ENCODE measurements at places on chromosomes 13 and 19. TPM values are rescaled to one million over a fixed set of nuclear protein-coding genes. Genes with fewer than 3 reads are reported as not detected.

GRCh38 chr13:49670828-49671227, 20.5 kb downstream of the EBPL start:
- no peaks in the 10 kb centered on the region for H3K4me1 ChIP-seq
- no peak for DNase-seq
- H3K4me3 ChIP-seq: no peak overlapping the region

TMEM150B gene
- total RNA-seq: 1.6 TPM

GRCh38 chr13:49248622-49249002, 887 bp downstream of the CDADC1 start:
- peak overlapping the region; percentile 97 for H3K4me3 ChIP-seq
- H3K27ac ChIP-seq: peak overlapping the region; percentile 88
- DNase-seq: no peak

DNA sequence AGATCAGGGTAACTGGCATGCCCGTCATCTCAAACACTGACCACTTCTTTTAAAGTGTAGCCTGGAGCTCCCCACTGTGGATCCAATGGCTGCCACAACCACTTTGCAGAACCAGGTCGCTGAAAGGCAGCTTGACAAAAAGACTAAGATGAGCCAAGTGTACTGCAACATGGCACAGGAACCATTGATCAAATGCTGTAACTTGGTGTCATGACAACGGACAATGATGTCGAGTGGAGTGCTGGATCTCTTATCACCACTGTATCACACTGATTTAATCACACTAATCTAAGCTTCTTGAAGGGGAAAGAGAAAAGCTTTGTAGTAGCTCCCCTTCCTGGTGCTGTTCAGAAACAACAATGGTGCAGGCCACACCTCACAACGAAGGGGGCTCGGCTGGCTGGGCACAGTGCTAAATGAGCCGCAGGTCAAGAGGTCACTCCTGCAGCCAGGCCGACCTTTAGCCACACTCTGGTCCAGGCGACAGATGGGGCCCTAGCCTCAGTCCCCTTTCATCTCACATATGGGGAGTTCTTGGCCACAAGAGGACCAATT, 2.2 kb upstream of the TNFRSF19 start:
- DNase-seq: no peak
- H3K27me3 ChIP-seq: no peaks in the 10 kb centered on the region
- H3K36me3 ChIP-seq: no peaks in the 10 kb centered on the region
- H3K4me3 ChIP-seq: no peak overlapping the region

GRCh38 chr19:30656520-30657100, 284.4 kb downstream of the ZNF536 start:
- H3K4me1 ChIP-seq: no peaks in the 10 kb centered on the region
- H3K36me3 ChIP-seq: no peaks in the 10 kb centered on the region
- no peaks in the 10 kb centered on the region for H3K27me3 ChIP-seq
- DNase-seq: no peak

NXNL1 gene
- total RNA-seq: not detected

ZNF71 gene
- 1.1 TPM for total RNA-seq

PRTN3 gene
- total RNA-seq: not detected

GRCh38 chr13:71021825-71022422, 845.1 kb downstream of the DACH1 start:
- no peak overlapping the region for H3K4me3 ChIP-seq
- DNase-seq: no peak
- H3K27ac ChIP-seq: peak overlapping the region; percentile 8
- H3K4me1 ChIP-seq: 0 out of 2 replicates have a peak, but pooled peaks cover 5% of the 10 kb centered on the region
- H3K27me3 ChIP-seq: no peaks in the 10 kb centered on the region

RGS9BP gene
- total RNA-seq: 1.0 TPM

GDF15 gene
- 55.3 TPM for total RNA-seq

DNA sequence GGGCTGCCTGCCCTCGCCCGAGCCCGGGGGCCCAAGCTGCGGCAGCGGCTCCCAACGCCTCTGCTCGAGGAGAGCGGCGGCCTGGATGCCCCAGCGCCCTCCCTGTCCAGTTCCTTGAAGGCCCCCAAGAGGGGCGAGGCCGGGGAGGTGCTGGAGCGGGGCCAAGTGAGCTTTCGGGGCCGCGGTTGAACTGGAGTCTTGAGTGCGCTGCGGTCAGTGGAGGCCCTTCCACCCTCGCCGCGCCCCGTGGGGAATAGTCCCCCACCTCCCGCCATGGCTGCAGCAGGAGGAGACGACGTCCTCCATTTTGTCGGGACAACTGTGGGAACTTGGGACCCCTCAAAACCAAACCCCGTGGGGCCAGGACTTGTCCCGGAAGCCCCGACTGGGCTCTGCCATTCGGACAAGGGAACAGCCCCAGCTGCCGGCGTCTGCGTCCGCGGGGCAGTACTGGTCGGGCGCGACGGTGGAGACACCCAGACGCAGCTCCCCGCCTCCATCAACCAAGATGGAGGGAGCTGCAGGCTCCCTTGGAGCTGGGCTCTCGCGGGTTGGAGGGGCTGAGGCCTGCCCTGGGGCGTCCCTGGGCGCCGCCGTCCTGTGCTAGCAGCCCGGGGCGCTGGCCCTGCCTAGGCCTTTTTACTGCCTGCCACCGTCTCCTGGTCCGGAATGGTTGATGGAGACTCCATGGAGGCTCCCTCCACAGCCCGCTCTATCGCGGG, 736 bp upstream of the ZMYM5 start:
- DNase-seq: peak; percentile 79
- H3K27ac ChIP-seq: peak overlapping the region; percentile 87
- H3K36me3 ChIP-seq: no peaks in the 10 kb centered on the region

DNA sequence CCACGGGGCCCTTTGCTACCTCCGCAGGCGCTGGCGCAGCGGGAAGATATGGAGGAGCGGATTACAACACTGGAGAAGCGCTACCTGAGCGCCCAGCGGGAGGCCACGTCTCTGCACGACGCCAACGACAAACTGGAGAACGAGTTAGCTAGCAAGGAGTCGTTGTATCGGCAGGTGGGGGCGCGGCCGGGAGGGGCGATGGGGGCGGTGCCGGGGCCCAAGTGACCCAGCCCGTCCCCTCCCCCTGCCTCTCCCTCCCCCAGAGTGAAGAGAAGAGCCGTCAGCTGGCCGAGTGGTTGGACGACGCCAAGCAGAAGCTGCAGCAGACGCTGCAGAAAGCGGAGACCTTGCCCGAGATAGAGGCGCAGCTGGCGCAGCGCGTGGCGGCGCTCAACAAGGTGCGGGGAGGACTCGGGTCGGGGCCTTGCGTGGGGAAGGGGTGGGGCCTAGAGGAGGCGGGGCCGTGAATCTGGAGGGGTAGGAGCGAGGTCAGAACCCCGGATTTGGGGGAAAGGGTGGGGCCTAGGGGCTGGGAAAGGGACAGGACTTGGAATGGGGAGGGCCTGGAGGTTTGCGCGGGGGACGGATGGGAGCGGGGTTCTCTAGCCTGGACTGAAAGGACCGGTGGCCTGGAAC, 13.7 kb downstream of the PPFIA3 start:
- no peak for DNase-seq
- no peak overlapping the region for H3K27ac ChIP-seq
- H3K4me3 ChIP-seq: no peak overlapping the region
- no peaks in the 10 kb centered on the region for H3K27me3 ChIP-seq
- H3K4me1 ChIP-seq: no peaks in the 10 kb centered on the region

ELSPBP1 gene
- not detected for total RNA-seq

- no peak for DNase-seq
- no peaks in the 10 kb centered on the region for H3K36me3 ChIP-seq
- no peaks in the 10 kb centered on the region for H3K4me1 ChIP-seq
- no peak overlapping the region for H3K27ac ChIP-seq
Measured at GRCh38 chr19:3041327-3041726, 12.2 kb upstream of the TLE2 start.

DNA sequence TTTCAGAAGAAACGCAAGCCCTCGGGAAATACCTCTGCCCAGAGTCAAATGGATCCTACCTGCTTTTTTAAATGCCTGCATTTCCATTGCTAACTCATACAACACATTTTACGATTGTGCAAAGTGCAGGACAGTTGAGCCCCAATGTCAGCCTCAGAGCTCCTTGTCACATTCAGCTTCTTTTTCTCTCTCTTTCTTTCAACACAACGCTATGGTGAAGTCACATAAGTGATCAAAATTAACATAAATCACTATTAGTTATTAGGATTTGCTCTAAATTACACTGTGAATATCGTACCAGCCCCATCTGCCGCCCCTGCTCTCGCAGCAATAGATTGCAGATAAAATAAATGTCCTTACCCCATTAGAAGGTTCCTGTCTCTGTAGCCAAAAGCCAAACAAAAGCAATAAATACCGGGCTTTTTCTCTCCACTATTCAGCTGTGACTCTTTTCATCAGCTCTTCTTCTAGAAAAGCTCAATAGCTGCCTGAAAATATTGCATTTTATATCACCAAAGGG, 8.8 kb downstream of the POU4F1 start:
- no peaks in the 10 kb centered on the region for H3K4me1 ChIP-seq
- H3K36me3 ChIP-seq: no peaks in the 10 kb centered on the region
- DNase-seq: no peak
- H3K27me3 ChIP-seq: no peaks in the 10 kb centered on the region
- no peak overlapping the region for H3K27ac ChIP-seq
- no peak overlapping the region for H3K4me3 ChIP-seq

- H3K36me3 ChIP-seq: peaks cover 9% of the 10 kb centered on the region
- H3K4me3 ChIP-seq: peak overlapping the region; percentile 84
- peaks cover 13% of the 10 kb centered on the region for H3K4me1 ChIP-seq
- DNase-seq: no peak
- peak overlapping the region; percentile 98 for H3K27ac ChIP-seq
- H3K27me3 ChIP-seq: no peaks in the 10 kb centered on the region
Measured at GRCh38 chr19:17860331-17860992, 752 bp downstream of the RPL18A start.

- no peak for DNase-seq
- no peaks in the 10 kb centered on the region for H3K36me3 ChIP-seq
- H3K4me3 ChIP-seq: no peak overlapping the region
Measured at GRCh38 chr13:35140321-35140720, 198.3 kb downstream of the NBEA start.

GRCh38 chr13:99335603-99336002, 28.4 kb upstream of the GPR183 start:
- no peaks in the 10 kb centered on the region for H3K27me3 ChIP-seq
- no peak overlapping the region for H3K4me3 ChIP-seq
- H3K4me1 ChIP-seq: no peaks in the 10 kb centered on the region

GRCh38 chr13:20482275-20482761, 43.3 kb downstream of the CRYL1 start:
- H3K27ac ChIP-seq: no peak overlapping the region
- no peak for DNase-seq
- H3K27me3 ChIP-seq: no peaks in the 10 kb centered on the region

GPR4 gene
- total RNA-seq: not detected

CBY2 gene
- total RNA-seq: 0.67 TPM

KIR3DL2 gene
- total RNA-seq: not detected

GRCh38 chr13:33015241-33015668, 968 bp upstream of the KL start:
- no peak for DNase-seq
- H3K27ac ChIP-seq: no peak overlapping the region
- H3K27me3 ChIP-seq: peaks cover 2% of the 10 kb centered on the region
- H3K4me3 ChIP-seq: no peak overlapping the region
- H3K4me1 ChIP-seq: no peaks in the 10 kb centered on the region
- H3K36me3 ChIP-seq: no peaks in the 10 kb centered on the region

- H3K4me1 ChIP-seq: peaks cover 13% of the 10 kb centered on the region
- peak overlapping the region; percentile 52 for H3K4me3 ChIP-seq
- H3K27ac ChIP-seq: no peak overlapping the region
- no peak for DNase-seq
Measured at GRCh38 chr19:4584670-4585460, 25.4 kb upstream of the SEMA6B start.

TBXA2R gene
- total RNA-seq: not detected

All from Caco-2 (cell line).